ENCODE measurements at places on chromosomes 11 and 22. TPM values are rescaled to one million over a fixed set of nuclear protein-coding genes. Genes with fewer than 3 reads are reported as not detected.

- H3K27me3 ChIP-seq = no peaks in the 10 kb centered on the region
- no peak overlapping the region for H3K4me3 ChIP-seq
- no peak for DNase-seq
- H3K4me1 ChIP-seq = peaks cover 11% of the 10 kb centered on the region
- no peak overlapping the region for H3K27ac ChIP-seq
These were observed 6.8 kb downstream of the SMIM38 start for GRCh38 chr11:69162505-69162904.

PDE3B gene
- 64.6 TPM for total RNA-seq

DNA sequence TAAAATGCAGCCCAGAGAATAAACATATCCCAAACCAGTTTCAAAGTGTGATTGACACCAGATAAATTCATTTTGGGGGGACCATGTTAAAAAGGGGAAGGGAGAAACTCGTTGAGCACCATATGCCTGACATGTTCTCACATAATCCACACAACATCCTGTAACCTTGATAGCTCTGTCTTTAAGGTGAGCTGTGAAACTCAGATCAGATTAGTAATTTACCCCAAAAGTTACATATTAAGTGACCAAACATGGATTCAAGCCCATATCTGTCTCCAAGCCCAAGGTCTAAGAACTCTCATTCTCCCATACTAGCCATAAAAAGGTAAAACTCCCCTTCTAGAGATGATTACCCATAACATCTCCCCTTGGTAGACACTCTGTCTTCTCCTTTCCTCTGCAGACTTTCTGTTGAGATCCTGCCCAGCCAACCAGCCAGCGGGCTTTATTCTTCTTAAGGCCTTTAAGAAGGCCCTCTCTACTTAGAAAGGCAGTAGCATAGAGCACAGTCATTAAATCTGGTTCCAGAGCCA is 150.7 kb downstream of the CCDC34 start:
- H3K36me3 ChIP-seq = no peaks in the 10 kb centered on the region
- H3K4me3 ChIP-seq = no peak overlapping the region
- no peak overlapping the region for H3K27ac ChIP-seq
- no peak for DNase-seq
- no peaks in the 10 kb centered on the region for H3K27me3 ChIP-seq
- H3K4me1 ChIP-seq = peaks cover 39% of the 10 kb centered on the region

- no peak for DNase-seq
- H3K36me3 ChIP-seq = no peaks in the 10 kb centered on the region
- no peak overlapping the region for H3K4me3 ChIP-seq
- H3K27me3 ChIP-seq = no peaks in the 10 kb centered on the region
- peaks cover 42% of the 10 kb centered on the region for H3K4me1 ChIP-seq
These were observed 31.4 kb downstream of the LIMK2 start for GRCh38 chr22:31243339-31244045.

DNA sequence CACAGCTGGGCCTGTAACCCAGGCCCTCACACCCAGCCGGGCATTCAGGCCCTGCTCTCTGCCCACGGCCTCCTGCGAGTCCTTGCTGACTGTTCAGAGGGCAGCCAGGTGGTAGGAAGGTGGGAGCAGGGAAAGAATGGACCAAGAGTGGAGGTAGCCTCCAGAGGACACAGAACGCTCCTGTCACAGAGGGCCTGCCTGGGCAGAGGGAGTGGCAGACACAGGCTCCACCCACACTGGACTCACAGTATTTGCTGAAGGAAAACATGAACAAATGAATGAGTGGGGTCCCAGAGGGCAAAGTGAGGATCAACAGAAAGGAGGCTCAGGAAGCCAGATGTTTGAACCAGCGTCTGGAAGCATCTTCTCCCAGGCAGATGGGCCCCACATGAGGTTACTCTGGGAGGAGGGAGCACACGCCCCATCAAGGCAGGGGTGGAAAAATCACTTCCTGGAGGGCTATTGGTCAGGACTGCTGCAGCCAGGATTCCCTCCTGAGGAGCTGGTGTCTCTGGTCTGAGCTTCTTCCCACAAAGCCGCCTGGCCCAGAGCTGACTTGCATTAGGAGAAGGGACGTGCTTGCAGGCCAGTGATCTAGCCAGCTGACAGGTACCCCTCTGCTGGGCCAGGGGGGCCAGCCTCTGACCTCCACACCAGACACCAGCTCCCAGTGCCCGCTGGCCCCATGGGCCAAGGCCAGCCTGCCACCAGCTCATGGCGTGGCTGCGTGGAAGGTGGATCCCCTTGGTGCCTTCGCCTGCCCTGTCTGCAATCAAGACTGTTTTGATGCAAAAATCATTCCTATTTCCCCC is 84.0 kb downstream of the THAP12 start:
- no peak for DNase-seq
- no peaks in the 10 kb centered on the region for H3K27me3 ChIP-seq
- no peaks in the 10 kb centered on the region for H3K4me1 ChIP-seq
- no peak overlapping the region for H3K27ac ChIP-seq
- no peaks in the 10 kb centered on the region for H3K36me3 ChIP-seq

- H3K36me3 ChIP-seq = no peaks in the 10 kb centered on the region
- no peak for DNase-seq
- H3K27ac ChIP-seq = no peak overlapping the region
- H3K4me3 ChIP-seq = no peak overlapping the region
- H3K4me1 ChIP-seq = peaks cover 10% of the 10 kb centered on the region
- H3K27me3 ChIP-seq = no peaks in the 10 kb centered on the region
These were observed 13.5 kb upstream of the HMOX1 start for GRCh38 chr22:35367331-35367886.

DNA sequence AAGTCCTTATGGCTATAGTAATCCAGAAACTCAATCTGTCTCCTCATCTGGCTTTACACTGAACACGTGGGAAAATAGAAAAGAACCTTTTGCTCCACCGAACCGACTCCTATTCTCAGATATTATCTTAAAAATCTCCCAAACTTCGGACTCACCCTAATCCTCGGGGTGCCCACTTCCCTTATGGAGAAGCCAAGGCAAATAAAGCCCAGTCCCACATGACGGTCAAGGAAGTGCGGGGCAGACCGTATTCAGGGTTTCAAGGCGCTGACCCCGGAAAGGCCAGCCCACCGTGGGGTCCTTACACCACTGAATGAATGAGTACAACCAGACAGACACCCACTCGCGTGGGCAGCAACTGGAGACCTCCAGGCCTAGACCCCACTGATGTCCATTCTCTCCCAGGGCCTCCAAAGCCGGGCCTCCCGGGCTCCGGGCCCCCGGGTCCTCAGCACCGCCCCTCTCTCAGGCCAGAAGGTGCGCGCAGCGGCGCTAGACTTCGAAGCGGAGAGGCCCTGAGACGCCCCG is 489 bp downstream of the NUP98 start:
- peaks cover 5% of the 10 kb centered on the region for H3K36me3 ChIP-seq
- H3K4me3 ChIP-seq = peak overlapping the region; percentile 47
- DNase-seq = no peak
- peak overlapping the region; percentile 98 for H3K27ac ChIP-seq

ILK gene
- 137 TPM for total RNA-seq

ROM1 gene
- 1.8 TPM for total RNA-seq

GRCh38 chr11:121576531-121576930 is 123.8 kb upstream of the SORL1-AS1 start:
- H3K27ac ChIP-seq = no peak overlapping the region
- H3K4me3 ChIP-seq = no peak overlapping the region
- H3K36me3 ChIP-seq = no peaks in the 10 kb centered on the region
- DNase-seq = no peak
- no peaks in the 10 kb centered on the region for H3K27me3 ChIP-seq
- no peaks in the 10 kb centered on the region for H3K4me1 ChIP-seq

NXPE4 gene
- not detected for total RNA-seq
